Amygdala (tissue), 56 donors: ENCODE measurements at places on chromosomes 5 and 9.
A peak's percentile ranks its signal among the peaks of the same experiment; 100 is the strongest.

GRCh38 chr9:85431339-85432102, 310.2 kb downstream of the AGTPBP1 start:
- no peak for DNase-seq

- DNase-seq, result no peak
Observed at GRCh38 chr9:27474305-27474704, 49.8 kb upstream of the IFNK start.

DNA sequence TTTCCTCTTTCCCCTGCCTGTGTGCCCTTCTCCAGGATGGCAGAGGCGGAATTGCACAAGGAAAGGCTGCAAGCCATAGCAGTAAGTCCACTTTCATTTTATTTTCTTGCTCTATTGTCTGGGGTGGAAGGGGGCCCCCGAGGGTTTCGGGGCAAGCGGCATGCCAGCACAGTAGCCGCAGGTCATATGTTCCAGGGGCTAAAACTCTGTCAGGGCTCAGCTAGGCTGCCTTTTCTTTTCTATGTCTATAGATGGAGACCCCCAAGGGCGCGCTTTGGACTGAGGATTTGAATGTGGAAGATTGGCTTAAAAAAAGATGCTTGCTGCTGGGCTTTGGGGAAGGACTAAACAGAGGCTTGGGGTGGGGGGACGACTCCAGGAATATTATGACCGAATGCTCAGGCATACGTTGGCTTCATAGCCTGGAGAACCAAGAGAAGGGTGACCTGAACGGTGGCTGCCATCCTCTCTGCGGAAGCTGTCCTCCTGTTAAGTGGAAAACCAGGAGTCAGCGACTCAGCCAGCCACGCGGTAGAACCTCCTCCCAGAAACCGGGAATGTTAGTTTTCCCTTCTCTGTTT, 545 bp downstream of the PALM2AKAP2 start:
- no peak for DNase-seq

DNA sequence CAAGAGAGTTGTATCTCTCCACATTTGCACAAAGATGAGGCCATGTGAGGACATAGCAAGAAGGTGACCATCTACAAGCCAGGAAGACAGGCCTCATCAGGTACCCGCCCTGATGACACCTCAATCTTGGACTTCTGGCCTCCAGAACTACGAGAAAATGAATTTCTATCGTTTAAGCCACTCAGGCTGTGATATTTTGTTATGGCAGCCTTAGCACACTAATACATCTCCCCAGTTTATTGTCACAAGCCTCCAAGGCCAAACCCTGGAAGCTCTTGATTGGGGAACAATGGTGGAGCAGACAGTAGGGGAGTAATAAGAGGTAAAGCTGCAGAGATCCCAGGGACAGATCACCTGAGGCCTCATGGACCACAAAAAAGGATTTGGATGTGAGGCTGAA, 7.7 kb upstream of the P4HA2 start:
- no peak for DNase-seq

GRCh38 chr9:34380511-34381315, 4.0 kb upstream of the MYORG start:
- DNase-seq, result peak; percentile 67

- no peak for DNase-seq
Observed at GRCh38 chr5:67971971-67972821, 243.4 kb upstream of the PIK3R1 start.
